Camera-type eye (tissue), 1 donor: ENCODE measurements at places on chromosomes 6 and 20. TPM values are rescaled to one million over a fixed set of nuclear protein-coding genes. Genes with fewer than 3 reads are reported as not detected.

The ADGRF1 gene
- 3.2 TPM for total RNA-seq

The TBX18 gene
- 38.1 TPM for total RNA-seq

The OR12D3 gene
- not detected for total RNA-seq

The ASIP gene
- total RNA-seq = 1.9 TPM

The ENPP5 gene
- 8.9 TPM for total RNA-seq

The NTSR1 gene
- 0.33 TPM for total RNA-seq

The TRIM38 gene
- total RNA-seq = 5.3 TPM

The NKAPL gene
- 2.4 TPM for total RNA-seq

The FAM83C gene
- 0.16 TPM for total RNA-seq

The GPX5 gene
- total RNA-seq = not detected

The PI16 gene
- 154 TPM for total RNA-seq

The SRSF12 gene
- 18.0 TPM for total RNA-seq

The COQ3 gene
- total RNA-seq = 4.7 TPM

The DEF6 gene
- 7.1 TPM for total RNA-seq

The ABHD12 gene
- total RNA-seq = 61.4 TPM

The BMP7 gene
- 29.6 TPM for total RNA-seq
